ENCODE measurements at places on chromosomes 4 and X.
A peak's percentile ranks its signal among the peaks of the same experiment; 100 is the strongest.

GRCh38 chrX:1025413-1025812, 187.0 kb downstream of the CRLF2 start:
- DNase-seq = no peak

DNA sequence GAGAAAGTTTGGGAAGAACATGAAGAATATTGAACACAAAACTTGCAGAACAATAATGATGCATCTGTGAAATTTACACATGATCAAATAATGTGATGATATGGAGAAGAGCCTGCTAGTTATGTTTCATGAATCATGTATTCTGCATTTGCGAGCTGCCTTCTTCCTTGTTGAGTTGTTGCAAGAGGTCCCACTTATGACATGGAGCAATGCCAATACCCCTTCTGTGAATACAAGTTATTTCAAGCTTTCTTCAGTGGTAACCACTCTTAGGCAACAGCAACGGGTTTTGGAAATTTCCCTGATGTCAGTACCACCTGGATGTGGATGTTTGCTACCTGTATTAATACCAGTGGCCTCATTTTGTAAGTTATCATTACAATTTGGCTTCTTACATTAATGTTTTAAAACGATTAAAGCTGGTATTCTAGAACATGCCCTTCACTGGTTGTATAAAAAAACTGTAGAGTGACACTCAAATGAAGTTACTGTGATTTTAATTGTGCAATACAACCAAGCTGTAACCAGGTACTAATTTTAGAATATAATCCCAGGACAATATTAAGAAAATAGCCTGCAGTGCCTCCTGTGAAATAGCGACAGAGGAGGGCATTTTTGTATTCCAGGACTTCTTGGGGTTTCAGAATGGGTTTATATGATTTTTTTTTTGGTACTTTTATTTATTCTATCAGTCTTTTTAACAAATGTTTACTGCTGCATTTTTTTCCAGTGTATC, 25.3 kb downstream of the IQCM start:
- DNase-seq = no peak

DNA sequence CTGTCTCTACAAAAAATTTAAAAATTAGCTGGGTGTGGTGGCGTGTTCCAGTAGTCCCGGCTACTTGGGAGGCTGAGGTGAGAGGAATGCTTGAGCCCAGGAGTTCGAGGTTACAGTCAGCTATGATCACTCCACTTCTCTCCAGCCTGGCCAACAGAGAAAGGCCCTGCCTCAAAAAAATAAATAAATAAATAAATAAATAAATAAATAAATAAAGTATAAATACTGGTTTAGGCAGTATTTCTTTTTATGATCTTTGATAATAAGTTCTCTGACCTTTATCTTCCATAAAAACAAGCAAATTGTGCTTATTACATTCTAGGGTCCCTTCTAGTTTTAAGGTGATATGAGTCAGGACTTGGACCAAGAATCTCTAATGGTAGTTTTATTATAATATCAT, 320.3 kb downstream of the PCDH19 start:
- DNase-seq = no peak

DNA sequence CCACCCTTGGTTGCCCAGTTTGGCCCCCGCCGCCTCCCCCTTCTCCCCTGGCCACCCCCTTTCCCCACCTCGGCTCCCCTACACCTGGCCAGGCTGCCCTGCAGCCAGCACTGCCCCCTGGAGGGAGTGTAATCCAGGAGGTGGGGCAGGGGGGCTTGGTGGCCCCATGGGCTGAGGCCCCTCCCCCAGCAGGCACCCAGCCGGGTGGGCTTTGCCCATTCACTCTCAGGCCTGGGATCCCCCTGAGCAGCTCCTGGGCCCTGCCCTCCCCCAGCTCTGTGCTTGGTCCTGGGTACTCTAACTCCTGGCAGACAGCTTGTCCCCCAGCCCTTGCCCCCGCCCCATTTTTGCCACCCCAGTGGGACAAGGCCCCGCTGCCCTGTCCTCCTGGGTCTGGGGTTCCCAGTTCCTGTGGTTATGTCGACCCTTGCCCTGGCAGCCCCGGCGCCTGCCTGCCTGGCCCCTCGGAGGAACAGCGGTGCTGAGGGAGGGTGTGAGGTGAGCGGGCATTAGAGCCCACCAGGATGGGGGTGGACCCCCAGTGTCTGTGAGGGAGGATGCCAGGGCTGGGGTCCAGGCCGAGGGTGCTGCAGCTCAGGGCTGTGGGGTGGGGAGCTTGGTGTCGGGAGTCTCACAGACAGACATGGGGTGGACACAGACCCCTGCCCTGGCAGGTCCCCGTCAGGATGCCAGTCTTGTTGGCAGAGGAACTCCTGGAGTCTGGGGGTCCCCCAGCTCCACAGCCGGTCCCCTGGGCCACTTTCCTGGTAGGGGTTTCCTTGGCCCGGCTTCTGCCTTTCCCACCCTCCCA, 10.2 kb downstream of the NAT8L start:
- no peak for DNase-seq

- no peak for DNase-seq
Measured at GRCh38 chrX:109841869-109842579, 109.0 kb upstream of the ACSL4 start.

DNA sequence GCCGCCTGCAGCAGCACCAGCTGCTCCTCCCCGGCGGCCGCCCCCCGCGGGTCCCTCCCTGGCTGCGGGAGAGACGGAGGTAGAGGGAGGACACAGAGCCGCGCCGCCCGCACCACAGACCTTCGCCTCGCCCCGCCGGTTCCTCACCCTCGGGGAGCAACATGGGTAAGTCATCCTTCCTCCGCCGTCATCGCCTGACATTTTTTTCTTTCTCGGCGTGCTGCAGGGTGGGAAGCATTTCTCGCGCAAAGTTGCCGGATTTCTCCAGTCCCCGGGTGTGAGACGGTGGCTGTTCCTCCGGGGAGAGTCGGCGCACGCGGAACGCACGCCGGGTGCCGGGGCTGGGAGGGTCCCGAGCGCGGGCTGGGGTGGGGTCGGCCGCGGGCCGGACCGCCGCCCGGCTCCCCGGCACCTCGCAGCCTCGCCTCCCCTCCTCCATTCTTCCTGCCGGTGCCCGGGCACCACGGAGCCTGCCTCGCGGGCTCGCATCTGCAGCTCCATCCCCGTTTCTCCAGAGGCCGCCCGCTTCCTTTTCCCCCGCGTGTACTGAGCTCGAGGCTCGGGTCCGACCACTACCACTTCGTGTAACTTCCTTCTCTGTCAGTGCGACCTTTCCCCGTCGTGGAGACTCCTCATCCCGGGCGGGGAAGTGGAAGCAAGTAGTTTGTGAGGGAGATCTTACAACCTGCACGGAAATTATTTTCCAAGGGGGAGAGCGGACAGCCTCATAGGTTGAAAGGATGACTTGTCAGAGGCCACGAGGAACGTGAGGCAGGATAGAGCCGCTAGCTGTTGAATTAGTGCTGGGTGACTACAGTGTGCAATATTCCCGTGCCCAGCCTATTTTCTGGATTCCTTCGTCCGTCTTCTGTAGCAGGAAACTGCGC, 464 bp downstream of the RAP1GDS1 start:
- DNase-seq = peak; percentile 44

DNA sequence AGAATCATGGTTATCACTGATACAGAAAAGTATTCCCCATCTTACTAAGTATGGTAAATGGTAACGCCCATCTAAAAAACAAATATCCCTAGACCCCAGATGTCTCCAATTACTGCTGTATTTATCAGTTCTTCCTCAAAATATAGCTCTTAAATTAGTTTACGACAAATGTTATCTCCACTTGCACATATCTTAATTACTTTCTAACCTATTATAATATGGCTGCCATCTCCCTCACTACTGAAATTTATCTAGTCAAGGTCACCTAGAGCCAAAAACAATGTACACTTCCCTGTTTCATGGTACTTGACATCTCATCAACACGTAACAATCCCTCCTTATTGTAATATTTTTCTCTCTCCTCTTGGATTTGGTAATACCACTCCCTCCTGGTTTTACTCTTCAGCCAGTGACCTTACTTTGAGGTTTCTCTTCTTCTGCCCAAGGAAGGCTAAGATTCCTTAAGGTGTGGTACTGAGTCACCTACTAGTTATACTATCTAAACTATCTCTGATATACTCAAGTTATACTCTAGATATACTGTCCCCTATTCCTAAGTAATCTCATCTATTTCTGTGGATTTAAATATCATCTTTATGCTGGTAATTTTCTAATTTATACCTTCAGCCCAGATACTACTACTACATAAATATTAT, 8.6 kb downstream of the LCORL start:
- no peak for DNase-seq

- DNase-seq = no peak
Measured at GRCh38 chrX:101385795-101386541, at the start of gene BTK. TSS of gene BTK (minus strand) at chrX:101386191. CDS start at chrX:101375284, 10,907 bp downstream.

GRCh38 chr4:7206385-7206784, 14.0 kb downstream of the SORCS2 start:
- DNase-seq = no peak
